ENCODE measurements at places on chromosomes 6 and 20.

DNA sequence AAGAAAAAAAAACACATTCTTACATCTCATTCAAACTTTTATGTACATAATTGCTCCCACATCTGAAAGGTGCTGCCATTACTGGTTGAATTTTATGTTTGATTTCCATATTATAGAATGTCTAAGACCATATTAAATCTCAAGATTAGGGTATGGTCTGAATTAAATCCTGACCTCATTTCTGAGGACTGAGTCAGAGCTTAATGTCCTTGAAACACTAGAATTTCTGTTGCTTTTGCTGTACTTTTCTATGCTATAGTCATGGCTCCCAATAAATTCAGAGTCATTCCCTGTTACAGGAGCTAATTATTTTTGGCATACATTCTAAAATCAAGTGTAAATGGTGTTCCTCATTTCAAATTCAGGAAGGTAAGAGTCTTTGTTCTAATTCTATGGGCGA is 285.3 kb upstream of the MANEA start:
- DNase-seq = no peak

GRCh38 chr20:4281258-4282055 is 266.1 kb upstream of the RNF24 start:
- DNase-seq = no peak

DNA sequence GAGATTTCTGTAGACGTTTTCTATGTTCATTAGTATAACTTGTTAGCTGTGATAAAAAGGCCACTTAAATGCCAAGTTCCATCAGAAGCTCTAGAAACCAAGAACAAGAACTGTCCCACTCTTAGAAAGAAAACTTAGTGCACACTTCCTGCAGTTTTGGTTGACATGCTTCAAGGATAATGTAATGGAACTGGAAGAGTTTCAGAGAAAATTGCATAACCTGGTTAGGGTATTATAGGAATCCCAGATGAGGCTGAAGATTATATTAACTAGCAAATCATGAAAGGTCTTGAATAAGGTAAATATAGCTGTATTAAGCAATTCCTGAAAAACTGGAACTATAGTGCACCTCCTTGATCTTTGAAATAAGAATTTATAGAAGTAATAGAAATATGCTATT is 1.8 kb upstream of the PHACTR2 start:
- DNase-seq = no peak

- no peak for DNase-seq
Observed at GRCh38 chr6:100447081-100447899, 17.4 kb downstream of the SIM1 start.

GRCh38 chr6:53565886-53566285 is 21.0 kb upstream of the GCLC start:
- no peak for DNase-seq

DNA sequence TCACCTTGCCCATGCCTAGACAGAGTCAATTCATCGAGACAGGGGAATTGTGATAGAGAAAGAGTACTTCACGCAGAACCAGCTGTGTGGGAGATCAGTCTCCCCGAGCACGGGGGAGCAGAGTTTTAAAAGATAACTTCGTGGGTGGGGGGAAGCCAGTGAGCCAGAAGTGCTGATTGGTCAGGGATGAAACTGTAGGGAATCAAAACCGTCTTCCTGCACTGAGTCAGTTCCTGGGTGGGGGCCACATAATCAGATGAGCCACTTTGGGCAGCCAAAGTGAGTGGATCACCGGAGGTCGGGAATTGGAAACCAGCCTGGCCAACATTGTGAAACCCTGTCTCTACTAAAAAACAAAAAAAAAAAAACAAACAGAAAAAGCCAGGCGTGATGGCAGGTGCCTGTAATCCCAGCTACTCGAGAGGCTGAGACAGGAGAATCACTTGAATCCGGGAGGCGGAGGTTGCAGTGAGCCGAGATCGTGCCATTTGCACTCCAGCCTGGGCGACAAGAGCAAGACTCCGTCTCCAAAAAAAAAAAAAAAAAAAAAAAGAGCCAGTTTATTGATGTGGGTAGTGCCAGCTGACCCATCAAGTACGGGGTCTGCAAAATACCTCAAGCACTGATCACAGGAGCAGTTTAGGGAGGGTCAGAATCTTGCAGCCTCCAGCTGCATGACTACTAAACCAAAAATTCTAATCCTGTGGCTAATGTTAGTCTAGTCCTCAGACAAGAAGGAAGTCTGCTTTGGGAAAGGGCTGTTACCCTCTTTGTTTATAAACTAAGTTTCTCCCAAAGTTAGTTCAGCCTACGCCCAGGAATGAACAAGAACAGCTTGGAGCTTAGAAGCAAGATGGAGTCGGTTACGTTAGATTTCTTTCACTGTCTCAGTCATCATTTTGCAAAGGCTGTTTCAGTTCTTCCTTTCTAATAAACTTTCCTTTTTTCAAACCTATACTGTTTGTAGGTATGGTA is 3.9 kb upstream of the TRIM39 start:
- DNase-seq = no peak

DNA sequence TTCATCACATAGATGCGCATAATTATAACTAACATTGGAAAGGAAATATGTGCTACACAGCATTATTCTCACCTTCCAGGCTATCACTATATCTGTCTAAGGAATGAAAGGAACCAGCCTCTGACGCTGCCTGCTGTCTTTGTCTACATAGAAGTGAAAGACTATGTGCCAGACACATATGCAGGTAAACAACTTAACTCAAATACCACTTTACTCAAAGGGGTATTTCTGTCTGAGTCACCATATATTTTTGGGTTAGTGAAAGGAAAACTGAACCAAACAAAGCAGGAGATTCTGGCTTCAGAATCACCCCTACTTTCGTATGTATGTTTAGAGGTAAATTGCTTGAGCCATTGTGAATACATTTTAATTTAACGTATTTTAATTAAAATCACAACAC is 328.6 kb upstream of the PLCB4 start:
- no peak for DNase-seq
